ENCODE measurements at places on chromosomes 11 and 22. TPM values are rescaled to one million over a fixed set of nuclear protein-coding genes. Genes with fewer than 3 reads are reported as not detected.

Gene GGTLC3
- not detected for total RNA-seq

Gene WT1
- not detected for total RNA-seq

Gene MMP8
- total RNA-seq = not detected

Gene IFTAP
- total RNA-seq = 21.2 TPM

Gene RIMBP3C
- not detected for total RNA-seq

Gene ENTHD1
- total RNA-seq = not detected

Gene RASSF10
- under 0.01 TPM for total RNA-seq

Gene ACTN3
- 0.06 TPM for total RNA-seq

Gene ETS1
- 96.7 TPM for total RNA-seq

Gene ANKK1
- not detected for total RNA-seq

Gene B3GAT1
- not detected for total RNA-seq

Gene FAM180B
- total RNA-seq = not detected

Gene PHOX2A
- total RNA-seq = not detected

Gene HEPN1
- total RNA-seq = not detected

Gene TRIM49
- not detected for total RNA-seq

Gene MIOX
- not detected for total RNA-seq

Gene CACNA1I
- total RNA-seq = not detected

Gene CNTF
- total RNA-seq = 2.7 TPM

Gene CYP2D6
- total RNA-seq = 0.50 TPM
